Occipital lobe (tissue), 3 donors: ENCODE measurements at places on chromosomes 5 and 9.

GRCh38 chr5:157917899-157918809 is 59.2 kb upstream of the CLINT1 start:
- no peak for DNase-seq

DNA sequence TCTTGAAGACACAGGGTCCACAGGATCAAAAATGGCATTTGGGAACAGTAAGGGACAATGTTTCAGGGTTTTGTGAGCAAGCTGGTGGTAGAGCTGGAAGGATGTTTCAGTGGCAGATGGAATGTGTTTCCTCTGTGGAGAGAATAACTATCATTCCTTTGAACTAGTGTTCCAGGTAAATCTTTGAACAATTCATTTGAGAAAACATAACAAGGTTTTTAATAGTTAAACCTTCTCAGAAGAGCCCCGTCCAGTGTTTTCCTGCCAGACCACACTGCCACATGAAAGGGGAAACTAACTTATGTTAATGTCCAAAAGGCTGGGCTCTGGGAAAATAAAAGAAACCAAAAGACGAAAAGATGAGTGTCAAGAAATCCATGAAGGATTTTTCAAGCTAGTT is 207.0 kb upstream of the ZNF462 start:
- DNase-seq, result no peak

- DNase-seq, result no peak
These were observed 964.9 kb downstream of the NR2F1-AS1 start for GRCh38 chr5:92616085-92616484.

DNA sequence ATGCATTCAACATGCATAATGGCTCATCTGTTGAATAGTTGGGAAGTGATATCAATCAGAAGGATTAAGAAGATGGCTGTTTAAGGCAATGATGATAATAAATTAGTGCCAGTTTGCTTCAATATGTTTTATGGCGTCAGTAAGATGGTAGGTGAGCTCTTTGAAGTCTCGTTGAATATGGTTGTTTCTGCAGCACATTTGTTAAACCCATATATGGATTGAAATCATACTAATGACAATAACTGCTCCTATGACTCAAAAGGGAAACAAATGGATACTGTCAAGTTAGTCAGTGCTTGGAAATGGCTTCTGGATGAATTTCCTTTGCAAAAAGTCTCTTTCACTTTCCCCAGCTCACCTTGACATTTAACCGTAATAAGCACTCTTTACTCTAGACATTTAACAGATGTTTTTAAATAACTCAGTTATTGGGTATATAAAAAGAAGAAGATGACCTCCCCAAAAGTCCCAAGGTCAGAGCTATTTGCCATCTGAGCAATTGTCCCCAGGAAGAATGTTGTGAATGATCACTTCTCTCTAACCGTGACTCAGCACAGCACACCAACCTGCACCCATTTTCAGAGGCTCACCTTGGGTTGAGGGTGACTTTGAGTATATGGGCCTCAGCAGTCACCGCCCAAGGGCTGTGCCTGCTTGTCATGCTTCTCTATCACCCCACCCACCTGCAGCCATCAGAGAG is 133.4 kb downstream of the GRIA1 start:
- DNase-seq, result no peak

GRCh38 chr9:137077758-137078693 is 709 bp downstream of the UAP1L1 start:
- no peak for DNase-seq
